ENCODE measurements at places on chromosomes 7 and 10.

GRCh38 chr10:73731588-73732375 is 12.4 kb upstream of the SEC24C start:
- no peak for DNase-seq

DNA sequence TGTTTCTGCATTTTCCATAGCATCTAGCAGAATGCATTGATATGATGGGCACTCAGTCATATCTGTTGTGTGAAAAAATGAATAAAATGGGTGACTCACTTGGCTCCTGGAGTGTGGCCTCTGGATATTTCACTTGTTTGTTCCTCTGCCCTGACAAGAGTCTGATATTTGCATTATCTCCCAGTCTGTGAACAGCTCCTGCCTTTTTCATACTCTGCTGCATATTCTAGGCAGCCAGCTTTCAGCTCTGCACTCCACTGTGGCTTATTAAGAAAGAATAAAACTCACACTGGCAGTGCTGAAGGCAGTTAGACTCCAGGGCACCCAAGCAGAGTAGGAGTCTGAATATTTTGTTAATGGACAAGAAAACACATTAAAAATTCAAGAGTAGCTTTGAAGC is 623.9 kb downstream of the SORCS1 start:
- DNase-seq: no peak

GRCh38 chr10:10811562-10811961 is 206.1 kb upstream of the CELF2 start:
- DNase-seq: no peak

DNA sequence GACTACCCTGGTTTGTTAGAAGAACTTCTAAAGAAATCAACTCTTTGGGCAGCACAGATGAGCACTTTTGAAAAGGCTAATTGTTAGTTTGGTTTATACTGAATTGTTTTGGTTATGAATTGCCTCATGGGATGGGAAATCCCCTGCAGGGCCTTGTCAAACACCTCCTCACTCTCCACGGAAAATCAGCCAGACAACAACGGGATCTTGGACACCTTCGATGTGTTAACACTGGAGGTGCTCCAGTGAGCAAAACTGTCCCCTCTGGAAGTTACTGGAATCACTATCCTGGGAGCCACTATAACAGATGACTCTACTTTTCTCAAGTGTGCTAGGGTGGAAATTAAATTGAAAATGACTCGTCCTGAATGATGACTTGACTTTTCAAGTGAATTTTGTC is 38.7 kb downstream of the CDK6 start:
- DNase-seq: no peak

DNA sequence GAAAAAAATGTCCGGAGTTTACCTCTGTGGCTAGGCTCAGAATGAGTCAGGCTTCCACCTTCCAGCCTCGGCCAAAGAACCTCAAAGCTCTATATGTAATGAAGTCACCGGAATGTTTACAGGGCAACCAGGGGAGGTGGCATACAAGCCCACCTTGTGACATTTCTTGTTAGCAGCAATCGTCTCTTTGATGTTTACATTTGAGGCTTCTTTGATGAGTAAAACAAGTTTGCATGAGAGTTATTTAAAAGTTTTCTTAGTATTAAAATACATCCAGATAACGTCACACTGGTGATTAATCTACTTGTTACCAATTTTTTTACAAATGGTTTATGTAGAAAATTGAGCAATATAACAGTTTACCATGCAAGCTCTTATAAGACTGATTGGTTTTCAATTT is 133.1 kb upstream of the ADAM12 start:
- DNase-seq: no peak

GRCh38 chr10:102230861-102231356 is 4.8 kb downstream of the ELOVL3 start:
- no peak for DNase-seq

DNA sequence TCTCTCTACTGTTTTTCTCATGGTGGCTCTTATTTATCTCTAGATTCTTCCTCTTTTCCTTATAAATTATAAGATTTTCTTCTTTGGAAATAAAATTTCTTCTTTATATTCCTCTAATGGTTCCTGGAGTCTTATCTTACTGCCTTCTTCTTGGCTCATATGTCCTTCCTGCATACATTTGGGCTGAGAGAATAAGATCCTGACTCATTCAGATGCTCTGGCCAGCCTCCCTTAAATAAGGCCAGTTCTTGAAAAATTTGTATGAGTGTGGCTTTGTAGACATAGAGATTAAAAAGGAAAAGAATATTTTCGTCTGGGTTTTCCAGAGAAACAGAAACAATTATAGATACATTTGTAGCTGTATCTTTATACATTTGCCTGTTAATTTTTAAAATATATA is 411.3 kb downstream of the KIF20B start:
- DNase-seq: no peak

GRCh38 chr10:16565604-16566003 is 43.9 kb upstream of the C1QL3 start:
- DNase-seq: no peak

- DNase-seq: no peak
Observed at GRCh38 chr7:151367284-151367683, 25.7 kb downstream of the NUB1 start.

- peak; percentile 51 for DNase-seq
Observed at GRCh38 chr10:121928528-121928884, 675 bp upstream of the ATE1 start.

DNA sequence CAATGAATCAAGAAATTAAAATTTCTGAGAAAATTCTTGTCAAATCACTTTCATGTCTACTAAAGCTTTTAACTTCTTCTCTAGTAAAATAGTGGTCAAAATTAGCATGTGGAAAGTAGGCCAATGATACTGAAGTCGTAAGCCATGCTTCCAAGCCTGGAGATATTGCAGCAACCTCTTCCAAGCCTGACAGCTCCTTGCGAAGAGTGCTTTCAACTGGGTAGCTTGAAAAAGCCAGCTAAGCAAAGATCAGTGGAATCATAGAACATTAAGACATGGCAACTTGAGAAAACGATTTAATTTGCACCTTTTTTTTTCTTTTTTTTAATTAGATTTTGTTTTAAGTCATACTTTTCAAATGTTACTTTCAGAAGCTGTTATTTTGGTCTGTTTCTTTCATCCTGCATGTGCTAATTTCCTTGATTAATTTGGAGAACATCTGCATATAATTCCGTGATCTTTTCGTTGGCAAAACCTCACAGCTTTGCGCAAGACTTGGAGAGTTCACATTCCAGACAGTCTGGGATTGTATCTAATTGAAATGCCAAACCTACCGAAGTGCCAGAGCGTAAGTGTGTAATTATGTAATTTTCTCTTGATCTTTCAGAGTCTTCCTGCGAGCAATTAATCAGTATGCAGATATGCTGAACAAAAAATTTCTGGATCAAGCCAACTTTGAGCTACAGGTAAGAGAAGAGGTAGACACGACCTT is 142.2 kb upstream of the INSYN2A start:
- no peak for DNase-seq

DNA sequence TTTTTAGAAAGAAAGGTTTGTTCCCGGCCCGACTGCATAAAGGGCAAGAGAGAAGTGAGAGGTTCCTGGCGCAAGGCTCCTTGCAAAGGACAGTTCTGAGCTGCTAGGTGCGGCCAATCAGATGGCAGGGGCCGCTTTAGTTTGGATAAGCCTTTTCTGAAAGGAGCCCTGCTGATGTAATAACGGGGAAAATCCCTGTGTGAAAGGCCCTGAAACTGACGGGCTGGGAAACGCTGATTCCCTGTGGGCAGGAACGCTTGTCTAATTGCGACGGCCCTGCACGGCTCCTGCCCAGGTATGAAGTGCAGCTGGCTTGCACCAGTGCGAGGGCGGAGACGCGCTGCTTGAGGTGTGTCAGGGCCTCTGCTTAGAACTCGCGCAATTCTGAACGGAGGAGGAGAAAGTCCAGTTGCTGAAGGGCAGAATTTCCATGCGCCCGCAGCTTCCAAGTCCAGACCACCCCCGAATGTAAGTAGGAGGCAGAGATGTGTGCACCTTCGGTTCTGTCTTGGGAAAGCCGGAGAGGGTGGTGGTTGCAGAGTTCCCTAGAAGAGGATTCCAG is 30.5 kb downstream of the TACC2 start:
- no peak for DNase-seq

GRCh38 chr10:98262571-98262970 is 5.4 kb downstream of the LOXL4 start:
- DNase-seq: peak; percentile 25

- no peak for DNase-seq
Observed at GRCh38 chr7:47523401-47523800, 58.5 kb downstream of the TNS3 start.

DNA sequence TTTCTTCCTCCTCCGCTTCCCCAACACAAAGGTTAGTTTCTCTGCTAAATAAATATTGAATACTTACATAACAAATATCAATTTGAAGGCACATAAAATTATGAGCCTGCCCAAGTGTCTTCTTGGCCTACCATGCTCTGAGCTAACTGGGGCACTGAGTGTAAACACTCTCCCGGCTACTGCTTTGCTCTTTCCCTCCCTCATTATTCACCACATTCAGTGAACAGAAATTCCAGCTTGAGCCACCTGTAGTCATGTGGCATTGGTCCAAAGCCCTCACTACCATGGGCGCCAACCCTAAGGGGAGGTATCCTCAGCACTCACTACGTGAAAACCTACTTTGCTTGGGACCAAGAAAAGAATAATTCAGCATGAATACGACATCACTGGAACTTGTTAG is 409.0 kb downstream of the KCNMA1 start:
- DNase-seq: no peak

DNA sequence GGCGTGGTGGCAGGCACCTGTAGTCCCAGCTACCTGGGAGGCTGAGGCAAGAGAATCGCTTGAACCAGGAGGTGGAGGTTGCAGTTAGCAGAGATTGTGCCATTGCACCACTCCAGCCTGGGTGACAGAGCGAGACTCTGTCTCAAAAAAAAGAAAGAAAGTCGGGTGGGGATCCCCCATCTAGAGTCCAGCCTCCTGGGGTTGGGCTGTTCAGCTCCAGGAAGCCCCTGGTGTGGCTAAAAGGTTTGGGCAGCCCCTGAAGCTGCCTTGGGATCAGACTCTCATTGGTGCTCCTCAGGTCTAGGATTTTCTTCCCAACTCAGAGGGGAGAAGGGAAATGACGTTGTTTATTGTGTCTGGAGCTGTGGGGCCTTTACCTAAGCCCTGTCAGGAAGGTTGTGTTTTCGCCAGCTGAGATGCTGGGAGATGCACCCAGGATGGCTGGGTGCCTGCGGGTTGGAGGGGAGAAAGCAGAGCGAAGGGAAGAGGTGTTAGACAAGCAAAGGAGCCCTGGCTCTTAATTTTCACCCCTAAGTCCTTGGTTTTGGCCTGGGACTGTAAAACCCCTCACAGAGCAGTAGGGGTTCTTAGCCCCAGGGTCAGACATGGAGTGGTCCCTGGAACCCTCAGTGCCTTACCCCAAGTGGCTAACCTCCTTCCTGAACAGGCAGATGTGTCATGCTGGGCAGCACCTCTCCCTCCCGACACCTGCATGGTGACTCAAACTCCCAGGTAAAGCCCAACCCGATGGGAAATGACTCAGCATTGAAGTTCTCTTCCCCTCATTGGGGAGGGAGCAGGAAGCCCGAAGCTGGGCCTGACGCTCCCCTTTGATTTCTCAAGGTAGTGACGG is 21.1 kb downstream of the PLAU start:
- no peak for DNase-seq

- DNase-seq: no peak
Observed at GRCh38 chr10:75096749-75097148, 14.7 kb upstream of the SAMD8 start.

DNA sequence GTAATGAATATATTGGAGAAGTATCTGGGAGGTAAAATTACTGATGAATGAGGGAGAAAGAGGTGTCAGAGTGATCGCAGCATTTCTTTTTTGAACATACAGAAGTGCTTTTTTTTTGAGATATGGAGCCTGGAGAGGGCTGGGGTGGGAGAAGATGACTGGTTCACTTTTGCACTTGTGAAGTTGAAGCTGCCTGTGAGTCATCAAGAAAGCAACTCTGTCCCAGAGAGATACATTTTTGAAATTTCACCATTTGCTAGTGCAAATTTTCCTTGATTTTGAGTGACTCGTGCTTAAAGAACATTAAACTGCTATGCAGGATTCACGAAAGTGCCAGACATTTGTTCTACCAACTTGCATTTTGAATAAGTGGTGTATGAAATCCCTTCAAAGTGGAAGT is 81.8 kb downstream of the ADRA2A start:
- DNase-seq: no peak

- DNase-seq: no peak
Observed at GRCh38 chr10:71239946-71240795, 27.8 kb downstream of the UNC5B start.

- DNase-seq: no peak
Observed at GRCh38 chr10:75703191-75703854, 271.9 kb downstream of the LRMDA start.

DNA sequence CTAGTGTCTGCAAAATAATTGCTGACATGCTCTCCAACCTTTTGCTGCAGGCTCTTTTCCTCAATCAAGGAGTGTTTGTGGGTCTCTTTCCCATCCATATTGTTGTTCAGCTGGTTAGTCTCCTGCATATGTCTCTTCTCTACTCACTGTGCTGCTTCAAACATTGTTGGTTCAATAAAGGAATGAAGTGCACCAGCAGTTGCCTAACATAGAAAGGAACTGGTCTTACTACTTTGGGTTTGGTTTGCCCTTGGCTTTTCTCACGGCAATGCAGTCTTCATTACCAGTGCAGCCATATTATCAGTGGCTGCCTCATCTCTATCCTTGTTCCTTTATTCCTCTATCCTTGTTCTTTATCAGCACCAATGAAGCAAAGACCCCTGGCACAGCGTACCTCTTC is 169.7 kb upstream of the TPK1 start:
- no peak for DNase-seq

- DNase-seq: no peak
Observed at GRCh38 chr7:116028787-116029186, 1.8 kb downstream of the TFEC start.

GRCh38 chr10:108052981-108053380 is 888.5 kb upstream of the SORCS1 start:
- no peak for DNase-seq

GRCh38 chr7:131096267-131096927 is 231.3 kb upstream of the MKLN1 start:
- no peak for DNase-seq

GRCh38 chr10:129467359-129468064 is 471 bp downstream of the MGMT start:
- peak; percentile 50 for DNase-seq

DNA sequence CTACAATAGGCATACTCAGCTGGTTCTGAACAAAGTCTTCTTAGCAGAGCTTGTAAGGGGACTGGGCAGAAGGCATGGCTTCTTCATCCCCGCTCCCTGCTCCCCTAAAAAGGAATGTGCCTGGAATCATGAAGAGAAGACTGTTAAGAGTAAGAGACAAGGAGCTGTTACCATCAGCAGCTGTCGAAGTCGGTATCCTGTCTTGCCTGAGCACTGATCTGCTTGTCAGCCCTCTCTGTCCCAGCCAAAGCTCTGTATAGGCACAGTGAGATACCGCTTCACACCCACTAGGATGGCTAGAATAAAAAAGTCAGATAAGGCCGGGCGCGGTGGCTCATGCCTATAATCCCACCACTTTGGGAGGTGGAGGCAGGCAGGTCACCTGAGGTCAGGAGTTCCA is 2.4 kb downstream of the ABLIM1 start:
- no peak for DNase-seq

- DNase-seq: no peak
Observed at GRCh38 chr10:73859428-73859783, 14.9 kb downstream of the CAMK2G start.
